ENCODE measurements at places on chromosomes 5 and 9.

- DNase-seq, result no peak
Observed at GRCh38 chr9:112059145-112059965, 115.7 kb downstream of the SUSD1 start.

DNA sequence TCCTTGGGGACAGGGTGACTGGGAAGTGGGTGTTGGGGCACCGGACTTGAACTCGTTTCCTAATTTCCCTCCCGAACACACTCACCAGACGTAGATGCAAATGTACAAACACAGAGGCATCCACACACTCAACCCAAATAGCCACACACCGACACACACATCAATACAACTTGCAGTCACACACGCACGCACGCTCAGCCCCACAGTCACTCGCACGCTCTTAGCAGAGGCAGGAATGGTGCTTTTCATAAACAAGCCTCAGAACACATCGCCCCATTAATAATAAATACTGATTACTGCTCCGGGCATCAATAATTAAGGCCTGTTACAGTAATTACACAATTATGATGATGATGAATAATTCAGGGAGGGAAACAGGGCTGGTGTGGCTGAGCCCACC is 5.7 kb downstream of the BARHL1 start:
- DNase-seq, result no peak

DNA sequence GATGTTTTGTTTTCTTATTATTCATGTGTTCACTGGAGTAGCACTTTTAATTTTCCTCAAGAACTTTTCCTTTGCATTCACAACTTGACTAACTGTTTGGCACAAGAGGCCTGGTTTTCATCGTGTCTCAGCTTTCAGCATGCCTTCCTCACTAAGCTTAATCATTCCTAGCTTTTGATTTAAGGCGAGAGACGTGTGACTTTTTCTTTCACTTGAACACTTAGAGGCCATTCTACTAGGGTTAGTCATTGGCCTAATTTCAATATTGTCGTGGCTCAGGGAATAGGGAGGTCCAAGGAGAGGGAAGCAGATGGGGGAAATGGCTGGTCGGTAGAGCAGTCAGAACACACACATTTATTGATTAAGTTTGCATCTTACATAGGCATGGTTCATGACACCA is 94.0 kb downstream of the ZNF462 start:
- no peak for DNase-seq

GRCh38 chr5:149279661-149280060 is 8.0 kb downstream of the AFAP1L1 start:
- no peak for DNase-seq

GRCh38 chr5:107235167-107235566 is 435.6 kb downstream of the EFNA5 start:
- no peak for DNase-seq

DNA sequence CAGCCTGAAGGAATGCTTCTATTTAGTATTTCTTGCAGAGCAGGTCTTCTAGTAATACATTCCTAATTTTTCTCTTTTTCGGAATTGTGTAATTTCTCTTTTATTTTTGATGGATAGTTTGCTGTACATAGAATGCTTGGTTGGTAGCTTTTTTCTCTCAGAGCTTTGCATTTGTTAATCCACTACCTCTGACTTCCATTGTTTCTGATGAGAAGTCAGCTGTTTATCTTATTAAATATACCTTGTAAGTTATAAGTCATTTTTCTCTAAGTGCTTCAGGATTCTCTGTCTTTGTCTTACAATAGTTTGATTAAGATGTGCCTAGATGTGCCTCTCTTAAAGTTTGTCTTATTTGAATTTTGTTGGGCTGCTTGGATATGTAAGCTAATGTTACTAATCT is 101.9 kb downstream of the HTR1A start:
- no peak for DNase-seq

All from NCI-H2171 treated with DMSO at 0.1 percent for 48 hours (cell line).